ENCODE measurements at places on chromosomes 7 and 10.
A peak's percentile ranks its signal among the peaks of the same experiment; 100 is the strongest.

DNA sequence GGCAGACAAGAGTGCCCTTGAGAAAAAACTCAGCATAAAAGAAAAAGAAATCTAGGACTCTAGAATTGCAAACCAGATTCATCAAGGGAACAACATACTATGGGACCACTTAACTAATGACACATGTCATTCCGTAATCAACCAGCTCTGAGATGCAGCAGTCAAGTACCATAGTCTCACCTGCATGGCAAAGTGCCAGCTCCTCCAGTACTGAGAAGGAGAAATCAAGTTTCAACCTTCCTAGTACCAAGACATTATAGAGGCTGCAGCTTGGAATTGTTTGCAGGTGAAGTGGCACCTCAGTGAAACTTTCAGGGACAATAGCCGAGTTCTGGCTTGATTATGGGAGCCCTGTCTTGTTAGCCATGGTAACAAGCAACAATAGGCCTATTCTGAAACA, 11.5 kb downstream of the STEAP1 start:
- no peak for DNase-seq

DNA sequence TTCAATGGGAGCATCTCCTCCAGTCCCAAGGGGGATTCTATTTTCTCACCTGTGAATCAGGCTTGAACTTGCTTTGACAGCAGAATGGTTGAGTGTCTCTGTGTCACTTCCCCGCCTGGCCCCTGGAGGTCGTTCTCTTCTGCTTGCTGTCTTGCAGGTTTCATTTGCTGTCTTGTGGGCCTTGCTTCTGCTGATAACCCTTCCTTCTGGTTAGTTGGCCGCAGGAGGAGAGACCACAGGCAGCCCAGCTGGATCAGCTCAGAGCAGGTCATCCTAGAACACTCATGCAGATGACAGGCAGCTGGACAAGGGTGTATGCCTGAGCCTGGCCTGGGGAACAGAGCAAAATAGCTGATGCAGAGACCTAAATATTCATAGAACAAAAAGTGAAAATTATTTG, 344.2 kb upstream of the ADARB2 start:
- no peak for DNase-seq

GRCh38 chr7:39882148-39882784, 67.8 kb upstream of the CDK13 start:
- no peak for DNase-seq

DNA sequence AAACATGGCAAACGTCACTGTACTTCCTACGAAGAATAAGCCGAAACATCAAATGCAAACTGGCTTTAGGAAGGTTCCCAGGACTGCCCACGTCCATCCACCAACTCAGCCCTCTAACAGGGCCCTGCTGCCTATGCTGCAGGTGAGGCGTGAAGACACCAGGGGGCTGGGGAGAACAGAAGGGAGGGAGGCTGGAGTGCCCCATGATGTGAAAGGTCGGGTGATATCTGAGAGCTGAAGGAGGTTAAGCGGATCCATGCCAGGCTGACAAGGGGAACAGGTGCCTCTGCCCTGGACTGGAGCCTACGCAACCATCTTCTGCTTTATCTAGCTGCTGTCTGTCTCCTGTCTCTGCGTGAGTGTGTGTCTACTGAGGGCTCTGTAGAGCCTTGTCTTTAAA, 40.2 kb upstream of the ATP6V0A4 start:
- no peak for DNase-seq

DNA sequence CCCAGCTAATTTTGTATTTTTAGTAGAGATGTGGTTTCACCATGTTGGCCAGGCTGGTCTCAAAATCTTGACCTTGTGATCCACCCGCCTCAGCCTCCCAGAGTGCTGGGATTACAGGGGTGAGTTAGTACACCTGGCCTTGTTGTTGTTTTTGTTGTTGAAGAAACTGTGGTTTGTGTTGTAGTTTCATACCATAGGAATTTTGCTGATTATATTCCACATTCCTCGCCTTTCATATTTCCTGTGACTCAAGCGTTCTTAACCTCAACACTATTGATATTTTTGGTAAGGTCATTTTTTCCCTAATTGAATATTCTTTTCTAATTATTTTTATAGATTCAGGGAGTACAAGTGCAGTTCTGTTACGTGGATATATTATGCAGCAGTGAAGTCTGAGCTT, 16.7 kb downstream of the LIPF start:
- DNase-seq: no peak

GRCh38 chr7:55887821-55888247, 578 bp downstream of the ZNF713 start:
- no peak for DNase-seq

- no peak for DNase-seq
Measured at GRCh38 chr10:57955076-57955475, 312.6 kb downstream of the IPMK start.

DNA sequence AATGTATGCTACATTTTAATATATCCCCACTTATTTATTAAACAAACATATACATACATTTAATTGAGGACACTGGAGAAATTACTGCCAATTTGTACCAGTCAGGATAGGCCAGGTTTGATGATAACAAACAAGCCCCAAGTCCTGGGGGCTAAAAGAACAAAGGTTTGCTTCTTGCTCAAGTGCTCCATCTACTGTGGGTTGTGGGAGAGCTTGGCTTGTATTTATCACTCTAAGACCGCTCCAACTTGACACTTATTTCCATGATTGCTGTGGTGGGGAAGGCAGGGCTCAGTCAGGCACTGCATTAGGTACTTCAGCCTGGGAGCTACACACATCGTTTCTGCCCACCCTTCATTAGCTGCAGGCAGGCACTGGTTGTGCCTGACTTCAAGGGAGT, 136.6 kb upstream of the ZNF32 start:
- no peak for DNase-seq

GRCh38 chr10:101041252-101041761, 10.3 kb downstream of the SFXN3 start:
- peak; percentile 88 for DNase-seq

- no peak for DNase-seq
Measured at GRCh38 chr7:148255333-148255732, 335.2 kb upstream of the C7orf33 start.

- no peak for DNase-seq
Measured at GRCh38 chr10:97729014-97729413, 7.9 kb upstream of the ZFYVE27 start.

- DNase-seq: no peak
Measured at GRCh38 chr10:4918236-4918635, 45.0 kb upstream of the AKR1C1 start.

DNA sequence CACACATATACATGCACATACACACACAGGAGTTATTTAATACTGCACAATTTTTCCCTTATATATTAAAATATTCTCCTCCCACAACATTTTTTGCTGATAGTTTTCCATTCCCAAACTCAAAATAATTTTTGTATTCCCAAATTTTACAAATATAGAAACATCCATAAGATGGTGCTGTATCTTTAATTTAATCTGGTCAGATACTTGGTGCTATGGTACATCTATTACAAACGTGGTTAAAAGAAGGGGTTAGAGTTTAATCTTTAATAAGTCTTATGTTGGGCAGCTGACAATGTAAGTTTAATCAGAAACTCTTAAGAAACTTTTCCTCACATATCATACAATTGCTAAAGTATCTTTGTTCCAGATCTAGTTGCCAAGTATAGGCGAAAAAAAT, 10.2 kb upstream of the CADPS2 start:
- no peak for DNase-seq

- no peak for DNase-seq
Measured at GRCh38 chr7:111527545-111527944, 34.7 kb downstream of the IMMP2L start.

- no peak for DNase-seq
Measured at GRCh38 chr10:24618401-24618800, 105.3 kb downstream of the ARHGAP21 start.

- DNase-seq: no peak
Measured at GRCh38 chr10:31604096-31604495, 285.1 kb downstream of the ZEB1 start.

DNA sequence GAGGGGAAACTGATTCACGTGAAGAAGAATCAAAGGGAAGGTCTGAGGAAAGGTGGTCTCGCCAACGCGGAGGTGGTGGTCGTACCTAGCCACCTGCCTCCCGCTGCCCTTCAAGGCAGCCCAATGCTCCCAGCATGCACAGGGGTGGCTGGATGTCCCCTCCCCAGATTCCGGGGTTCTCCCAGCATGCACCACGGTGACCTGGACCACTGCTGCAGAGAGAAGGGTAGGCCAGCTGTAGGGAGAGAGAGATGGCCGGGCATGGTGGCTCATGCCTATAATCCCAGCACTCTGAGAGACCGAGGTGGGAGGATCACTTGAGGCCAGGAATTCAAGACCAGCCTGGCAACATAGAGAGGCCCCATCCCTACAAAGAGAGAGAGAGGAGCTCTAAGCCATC, 32.4 kb upstream of the PPP2R2D start:
- DNase-seq: no peak

- DNase-seq: no peak
Measured at GRCh38 chr7:20474249-20474648, 141.2 kb upstream of the ABCB5 start.

DNA sequence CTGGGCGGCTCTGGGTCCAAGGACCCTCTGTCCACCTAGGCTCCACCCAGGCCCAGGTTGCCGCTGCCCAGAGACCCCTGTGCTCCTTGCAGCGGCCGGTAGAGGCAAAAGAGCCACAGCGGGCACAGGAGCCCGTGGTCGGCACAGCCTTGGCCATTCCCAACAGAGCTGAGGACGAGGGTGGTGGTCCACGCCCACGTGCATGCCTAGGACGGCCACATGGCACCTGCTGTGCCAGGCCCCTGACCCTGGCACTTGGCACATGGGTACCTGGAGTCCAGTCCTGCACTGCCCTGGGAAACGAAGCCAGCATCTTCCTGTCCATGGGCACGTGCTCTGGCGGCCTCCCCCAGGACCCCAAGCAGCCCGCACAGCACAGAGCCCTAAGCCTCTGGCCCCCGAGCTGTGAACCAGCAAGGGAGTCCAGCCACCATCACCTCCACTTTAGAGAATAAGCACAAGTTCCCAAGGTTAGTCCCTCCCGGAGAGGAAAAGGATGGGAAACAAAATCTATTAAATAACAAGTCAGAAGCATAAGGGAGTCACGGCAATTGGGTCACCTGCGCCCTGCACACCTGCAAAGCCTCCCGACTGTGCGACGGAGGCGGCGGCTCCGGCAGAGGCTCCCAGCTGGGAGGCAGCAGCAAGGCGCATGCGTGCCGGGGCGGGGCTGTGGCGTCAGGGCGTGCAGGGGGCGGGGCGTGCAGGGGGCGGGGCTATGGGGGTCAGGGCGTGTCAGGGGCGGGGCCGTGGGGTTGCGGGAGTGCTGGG, 59.1 kb downstream of the STK32C start:
- peak; percentile 47 for DNase-seq

GRCh38 chr7:84647797-84648757, 453.5 kb upstream of the SEMA3A start:
- DNase-seq: no peak

- DNase-seq: no peak
Measured at GRCh38 chr7:103613655-103614642, 167.9 kb upstream of the SLC26A5 start.

DNA sequence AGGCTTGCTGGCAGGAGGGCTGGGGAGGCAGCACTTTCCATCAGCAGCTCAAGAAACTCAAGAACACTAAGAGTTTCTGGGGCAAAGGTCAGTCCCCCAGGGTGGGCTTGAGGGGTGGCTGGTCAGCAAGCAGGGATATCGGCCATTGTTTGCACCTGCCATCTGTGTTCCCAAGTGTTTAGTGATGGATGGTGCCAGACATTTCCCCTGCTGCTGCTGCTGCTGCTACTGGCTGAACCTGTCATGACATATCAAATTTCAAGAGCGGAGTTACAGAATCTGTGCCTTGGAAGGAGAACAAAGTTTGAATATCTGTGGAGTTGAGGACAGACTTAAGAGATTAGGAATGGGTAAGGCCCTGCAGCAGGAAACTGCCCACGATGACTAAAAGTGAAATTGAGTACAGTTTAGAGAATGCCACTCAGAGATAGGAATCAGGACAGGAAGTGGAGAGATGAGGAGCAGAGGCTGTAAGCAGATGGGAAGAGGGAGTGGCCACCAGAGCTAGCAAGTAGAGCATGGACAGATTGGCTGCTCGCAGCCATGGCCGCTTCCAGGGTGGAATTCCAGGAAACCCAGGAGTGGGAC, 39.2 kb upstream of the PPP1R3C start:
- DNase-seq: no peak

DNA sequence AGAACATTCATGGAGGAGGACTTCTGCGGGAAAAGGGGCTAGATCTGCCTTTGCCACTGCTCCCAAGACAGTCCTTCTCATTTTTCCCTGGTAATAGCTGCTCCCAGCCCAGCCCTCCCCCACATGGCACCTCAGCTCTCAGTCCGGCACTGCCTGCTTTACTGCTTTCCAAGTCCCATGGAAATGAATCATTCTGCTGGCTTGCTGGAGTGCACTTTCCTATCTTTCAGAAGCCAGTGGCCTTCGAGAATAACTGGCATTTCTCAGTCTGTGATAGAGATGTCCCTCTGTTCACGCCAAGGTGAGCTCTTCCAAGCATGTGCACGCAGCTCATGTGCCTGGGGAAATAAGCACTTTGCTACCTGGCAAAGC, 61.4 kb downstream of the SYPL1 start:
- DNase-seq: no peak

GRCh38 chr10:125156196-125156595, 4.2 kb downstream of the CTBP2 start:
- no peak for DNase-seq

- peak; percentile 48 for DNase-seq
Measured at GRCh38 chr10:103632247-103632642, 138.7 kb downstream of the NEURL1 start.

DNA sequence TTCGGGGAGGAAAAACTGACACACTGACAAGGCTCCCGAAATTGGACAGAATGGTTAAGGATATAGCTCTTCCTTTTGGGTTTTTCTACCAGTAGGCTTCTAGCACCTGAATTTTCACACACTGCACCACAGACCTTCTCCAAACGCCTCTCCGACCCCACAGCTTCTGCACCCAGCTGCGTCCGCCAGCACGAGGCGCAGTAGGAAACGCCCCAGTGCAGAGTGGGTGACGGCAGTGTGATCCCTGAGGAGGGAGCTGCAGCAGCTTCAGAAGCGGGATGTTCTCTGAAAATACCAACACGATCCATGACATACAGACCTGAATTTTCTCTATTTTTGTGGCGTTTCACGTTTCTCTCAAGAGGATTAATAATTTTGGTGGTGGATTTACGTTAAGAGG, 25.9 kb downstream of the HSPB1 start:
- no peak for DNase-seq

DNA sequence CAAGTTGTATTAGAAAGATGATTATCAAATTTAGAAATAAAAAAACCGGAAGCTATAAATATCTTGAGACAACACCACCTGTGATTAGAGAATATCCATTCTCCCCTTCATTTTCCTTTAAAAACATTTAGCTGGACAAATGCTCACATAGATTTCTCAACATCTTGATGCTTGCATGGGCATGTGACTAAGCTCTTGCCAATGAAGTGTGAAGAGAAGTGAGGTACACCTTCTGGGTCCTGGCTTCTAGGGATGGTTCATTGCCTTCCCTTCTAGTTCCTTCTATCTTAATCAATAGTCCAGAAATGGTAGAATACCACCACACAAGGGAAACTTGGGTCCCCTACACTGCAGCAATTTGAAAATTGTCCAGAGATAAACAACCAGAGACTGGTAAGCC, 41.0 kb downstream of the WAPL start:
- no peak for DNase-seq

- DNase-seq: no peak
Measured at GRCh38 chr7:698515-699475, 27.7 kb upstream of the DNAAF5 start.

- no peak for DNase-seq
Measured at GRCh38 chr7:29612596-29612995, 49.0 kb downstream of the PRR15 start.

Measured in CD8-positive, alpha-beta T cell (primary cell).